ENCODE measurements at places on chromosomes 5 and 9.

DNA sequence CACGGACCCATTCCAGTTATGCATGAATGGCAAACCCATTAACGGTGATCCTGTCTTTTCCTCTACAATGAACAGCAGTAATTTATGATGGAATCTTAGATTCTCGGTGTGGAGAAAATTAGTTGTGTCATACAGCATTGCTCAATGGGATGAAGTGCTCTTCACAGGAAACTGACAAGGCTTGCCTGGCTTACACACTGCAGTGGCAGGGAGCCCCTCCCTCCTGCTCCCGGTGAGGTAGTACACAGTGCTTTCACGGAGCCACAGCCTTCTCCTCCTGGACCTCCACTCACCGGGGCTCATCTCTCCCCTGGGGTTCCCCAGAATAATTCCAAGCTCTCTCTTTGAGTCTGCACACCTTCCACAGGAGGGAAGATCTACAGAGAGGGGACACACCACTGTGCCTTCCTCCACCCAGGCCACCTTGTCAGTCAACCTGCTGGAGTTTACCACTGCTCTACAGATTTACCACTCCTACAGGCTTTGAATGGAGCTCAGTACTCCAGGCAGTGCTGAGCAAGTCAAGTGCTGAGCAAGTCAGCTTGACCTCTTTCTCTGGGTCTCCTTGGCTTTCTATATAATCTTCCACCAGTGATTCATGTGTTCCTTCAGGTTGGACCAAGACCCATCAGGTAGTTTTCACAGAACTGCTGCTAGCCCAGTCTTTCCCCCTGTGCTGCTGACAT, 59.1 kb upstream of the TBC1D2 start:
- no peak for DNase-seq

GRCh38 chr5:52896534-52897237, 92.5 kb upstream of the ITGA2 start:
- no peak for DNase-seq

- DNase-seq: no peak
Measured at GRCh38 chr9:99039505-99040182, 65.3 kb upstream of the TGFBR1 start.

DNA sequence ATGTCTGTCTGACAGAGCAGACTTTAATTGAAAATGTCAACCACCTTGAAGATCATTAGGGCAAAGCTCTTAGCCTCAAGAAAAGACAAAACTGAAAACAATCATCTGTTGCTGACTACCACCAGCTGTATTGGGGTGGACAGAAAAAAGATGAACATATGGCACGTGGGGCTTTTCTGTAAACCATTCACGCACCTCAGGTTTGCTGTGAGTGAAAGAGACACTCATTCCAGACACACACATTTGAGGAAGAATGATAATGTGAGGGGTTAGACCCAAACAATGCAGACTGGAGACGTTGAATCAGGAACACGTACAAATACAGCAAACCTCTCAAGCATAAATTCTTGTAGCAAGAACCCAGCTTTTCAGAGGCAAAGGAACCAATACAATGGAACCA, 158.7 kb downstream of the EBF1 start:
- no peak for DNase-seq

DNA sequence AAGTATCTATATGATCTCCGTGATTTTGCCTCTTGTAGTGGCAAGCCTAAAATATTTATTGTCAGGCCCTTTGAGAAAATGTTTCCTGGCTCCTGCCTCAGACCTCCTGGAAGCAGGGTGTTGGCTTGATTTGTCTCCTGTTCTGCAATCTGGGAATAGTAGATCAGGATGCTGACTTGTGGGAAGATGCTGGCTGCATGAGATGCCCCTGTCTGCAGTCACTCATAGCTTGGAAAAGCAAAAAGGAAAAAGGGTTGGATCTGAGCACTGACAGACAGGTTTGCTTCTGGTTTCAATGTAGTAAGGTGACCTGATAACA, 16.7 kb downstream of the TJP2 start:
- no peak for DNase-seq

DNA sequence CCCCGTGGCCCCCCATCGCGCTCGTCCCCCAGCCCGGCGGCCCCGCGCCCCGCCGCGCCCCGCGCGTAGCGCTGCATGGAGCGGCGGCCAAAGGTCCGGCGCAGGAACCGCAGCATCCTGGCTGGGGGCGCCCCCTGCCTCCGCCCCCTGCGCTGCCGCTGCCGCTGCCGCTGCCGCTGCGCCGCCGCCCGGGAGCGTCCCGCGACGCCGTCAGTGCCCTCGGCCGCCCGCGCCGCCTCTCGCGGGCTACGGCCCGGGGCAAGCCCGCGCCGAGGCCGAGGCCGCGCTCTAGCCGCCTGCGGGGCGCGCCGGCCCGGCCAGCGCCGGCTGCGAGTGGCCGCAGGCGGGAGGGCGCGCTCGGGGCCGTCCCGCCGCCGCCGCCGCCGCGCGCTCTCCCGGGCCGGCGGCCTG, 523 bp downstream of the EPB41L4B start:
- DNase-seq: no peak

DNA sequence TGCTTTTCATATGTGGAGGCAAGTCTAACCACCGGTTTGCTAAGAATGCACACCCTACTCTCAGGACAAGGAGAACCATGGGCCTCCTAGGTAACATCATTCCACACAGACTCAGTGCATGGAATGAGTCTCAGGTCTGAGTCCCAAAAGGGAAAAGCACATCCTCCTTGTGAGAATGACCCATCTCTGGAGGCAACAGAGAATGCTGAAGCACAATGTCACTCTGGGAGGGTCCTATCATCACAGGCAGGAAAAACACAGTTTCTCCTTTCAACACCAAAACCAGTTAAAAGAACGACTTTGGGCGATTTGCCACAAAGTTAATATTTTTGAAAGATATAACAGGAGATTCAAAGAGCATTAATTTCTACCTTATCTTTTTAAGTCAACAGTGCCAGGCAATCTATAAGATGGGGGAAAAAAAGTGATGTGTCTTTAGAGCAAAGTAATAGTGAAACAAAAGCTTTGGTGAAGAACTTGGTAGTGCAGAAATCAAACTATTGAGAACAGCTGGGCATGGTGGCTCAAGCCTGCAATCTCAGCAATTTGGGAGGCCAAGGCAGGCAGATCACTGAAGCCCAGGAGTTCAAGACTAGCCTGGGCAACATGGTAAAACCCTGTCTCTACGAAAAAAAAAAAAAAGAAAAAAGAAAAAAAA, 97.3 kb downstream of the OXCT1 start:
- no peak for DNase-seq

DNA sequence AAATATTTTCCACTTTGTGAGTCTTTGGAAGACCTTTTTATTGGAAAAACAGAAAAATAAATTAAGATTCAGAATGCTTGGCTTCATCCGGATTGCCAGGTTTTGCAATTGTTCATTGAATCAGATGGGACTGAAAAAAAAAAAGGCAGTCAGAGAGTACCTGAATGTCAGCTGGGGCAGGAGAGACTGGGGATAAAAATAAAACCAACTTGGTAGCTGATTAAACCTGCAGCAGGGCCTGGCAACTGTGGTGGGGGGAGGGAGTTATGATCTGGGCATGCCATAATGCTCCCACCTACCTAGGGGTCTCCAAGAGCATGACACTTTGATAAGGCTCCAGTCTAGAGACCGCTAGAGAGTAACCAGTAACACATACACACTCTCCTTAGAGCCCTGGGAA, 454.4 kb downstream of the DTWD2 start:
- no peak for DNase-seq

- DNase-seq: no peak
Measured at GRCh38 chr9:82480921-82481320, 492.3 kb downstream of the SPATA31D1 start.

Data from activated gamma-delta T cell (primary cell).